ENCODE measurements at places on chromosomes 13 and 19.
A peak's percentile ranks its signal among the peaks of the same experiment; 100 is the strongest.

DNA sequence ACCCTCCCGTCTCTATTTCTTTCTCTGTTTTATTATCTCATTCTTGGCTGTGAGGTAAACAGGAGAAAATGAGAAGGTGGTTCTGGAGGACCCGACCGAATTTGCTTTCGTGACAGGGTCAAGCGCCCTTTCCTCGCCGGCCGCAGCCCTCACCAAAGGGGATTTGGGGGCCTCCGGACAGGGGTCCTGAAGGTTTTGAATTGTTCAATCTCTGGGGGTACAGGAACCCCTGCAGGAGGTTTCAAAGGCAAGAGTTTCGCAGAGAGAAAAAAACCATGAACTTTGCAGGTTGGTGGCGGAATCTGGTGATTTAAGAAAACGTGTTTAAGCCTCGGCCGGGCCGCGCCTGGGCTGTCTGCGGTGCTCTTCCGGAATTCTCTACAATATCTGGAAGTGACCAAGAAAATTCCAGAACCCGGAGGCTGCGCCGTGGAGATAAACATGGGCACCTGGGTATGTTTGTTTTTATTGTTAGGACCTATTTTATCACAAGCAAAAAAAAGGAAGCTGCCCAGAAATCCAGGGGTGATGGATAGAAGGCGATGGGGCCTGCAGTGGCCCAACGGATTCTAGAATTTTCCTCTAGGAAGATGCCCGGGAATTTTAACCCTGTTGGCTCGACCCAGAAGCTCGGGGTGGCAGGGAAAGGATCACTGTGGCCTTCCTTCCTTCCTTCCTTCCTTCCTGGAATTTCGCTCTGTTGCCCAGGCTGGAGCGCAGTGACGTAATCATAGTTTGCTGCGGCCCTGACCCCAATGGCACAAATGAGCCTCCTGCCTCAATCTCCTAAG lies 14.2 kb upstream of the PTBP1 start:
- no peak for DNase-seq

DNA sequence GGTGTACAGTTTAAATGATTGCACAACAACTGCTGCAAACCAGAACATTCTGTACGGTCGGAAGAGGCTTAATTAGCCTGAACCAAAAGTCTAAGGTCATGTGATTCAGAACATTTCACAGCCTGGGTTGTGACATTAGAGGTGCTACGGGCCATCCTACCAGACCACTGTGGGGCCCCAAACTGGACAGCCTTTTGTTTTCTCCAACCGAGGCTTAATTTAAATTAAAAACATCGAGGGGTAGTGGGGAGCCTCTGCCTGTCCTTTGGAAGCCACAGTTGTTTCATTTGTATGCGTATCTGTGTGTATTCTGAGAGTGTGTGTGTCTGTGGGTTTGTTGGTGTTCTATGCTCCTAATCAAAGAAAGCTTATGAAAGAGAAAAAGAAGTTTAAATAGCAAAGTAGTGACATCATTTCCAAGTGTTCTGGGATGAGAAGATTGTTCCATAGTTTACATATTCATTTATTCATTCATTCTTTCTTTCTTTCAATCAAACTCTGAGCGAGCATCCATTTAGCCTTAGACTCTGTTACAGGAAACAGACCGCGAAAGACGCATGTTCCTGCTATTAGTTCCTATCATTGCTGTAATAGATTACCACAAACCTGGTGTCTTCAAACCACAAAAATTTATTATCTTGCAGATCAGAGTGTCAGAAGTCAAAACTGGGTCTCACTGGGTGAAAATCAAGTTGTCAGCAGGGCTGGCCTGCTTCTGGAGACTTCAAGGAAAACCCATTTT lies 444.8 kb downstream of the FOXO1 start:
- DNase-seq, result peak; percentile 45

GRCh38 chr19:17985037-17985818 lies 18.3 kb downstream of the KCNN1 start:
- DNase-seq, result no peak

DNA sequence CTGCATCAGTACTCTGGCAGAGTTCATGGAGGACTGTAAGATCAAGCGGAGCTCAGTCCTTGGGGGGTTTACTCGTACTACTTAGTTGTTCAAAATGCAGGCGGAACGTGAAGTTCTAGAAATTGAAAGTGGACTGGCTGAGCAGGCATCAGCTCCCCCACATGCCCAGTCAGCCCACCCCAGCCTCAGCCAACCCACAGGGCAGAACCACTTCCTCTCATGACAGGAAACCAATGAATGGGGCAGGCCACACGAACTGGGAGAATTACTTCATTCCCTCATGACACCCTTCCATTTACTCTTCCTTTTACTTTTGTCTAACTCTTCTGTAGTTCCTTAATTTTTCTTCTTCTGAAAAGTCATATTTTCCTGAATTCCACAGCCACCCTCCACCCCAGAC lies 71.9 kb downstream of the FLT1 start:
- DNase-seq, result peak; percentile 47

DNA sequence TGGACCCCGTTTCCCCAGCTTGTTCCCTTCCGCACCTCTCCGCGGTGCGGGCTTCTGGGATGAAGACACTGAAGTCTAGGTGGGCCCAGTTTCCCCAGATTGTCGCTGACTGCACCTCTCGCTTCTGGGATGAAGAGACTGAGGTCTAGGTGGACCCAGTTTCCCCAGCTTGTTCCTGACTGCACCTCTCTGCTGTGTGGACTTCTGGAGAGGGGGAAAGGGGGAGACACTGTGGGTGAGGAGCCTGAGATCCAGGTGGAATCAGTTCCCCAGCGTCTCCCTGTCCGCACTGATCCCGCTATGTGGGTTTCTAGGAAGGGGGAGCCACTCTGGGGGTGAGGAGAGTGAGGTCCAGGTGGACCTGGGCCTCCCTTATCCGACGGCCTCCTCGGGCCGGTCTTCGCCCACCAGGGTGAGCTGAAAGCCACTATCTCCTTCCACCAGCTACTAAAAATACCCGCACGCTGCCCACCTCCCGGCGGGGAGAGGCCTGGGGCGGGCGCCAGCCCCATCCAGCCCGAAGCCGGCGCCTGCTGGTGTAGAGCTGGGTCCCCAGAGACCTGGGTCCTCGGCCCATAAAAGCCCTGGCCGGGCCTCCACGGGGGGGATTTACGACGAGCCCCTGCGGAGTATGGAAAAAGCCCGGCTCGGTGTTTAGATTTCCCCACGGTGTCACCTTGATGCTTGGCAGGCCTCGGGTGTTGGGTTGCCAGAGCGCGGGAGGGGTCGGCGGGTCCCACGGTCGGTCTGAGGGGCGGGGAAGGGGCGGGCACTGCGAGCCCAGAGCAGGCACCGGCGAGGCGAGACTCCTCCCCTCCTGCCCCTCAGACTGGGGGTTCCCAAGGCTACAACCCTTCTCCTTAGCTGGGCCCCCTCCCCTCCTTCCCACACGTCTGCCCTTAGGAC lies 10.6 kb downstream of the FUT6 start:
- peak; percentile 64 for DNase-seq

GRCh38 chr13:113608967-113609533 lies 24.5 kb downstream of the TFDP1 start:
- no peak for DNase-seq

GRCh38 chr13:89382981-89383380 lies 1711.8 kb downstream of the SLITRK5 start:
- DNase-seq, result no peak
